Stimulated activated naive CD8-positive, alpha-beta T cell treated with anti-CD3 and anti-CD28 coated beads, Interleukin-15, amount 100 ng/mL, for 72 hours (primary cell): ENCODE measurements at places on chromosomes 16 and 17.

GRCh38 chr17:80408872-80409271 is 6.1 kb upstream of the ENDOV start:
- no peak for DNase-seq

DNA sequence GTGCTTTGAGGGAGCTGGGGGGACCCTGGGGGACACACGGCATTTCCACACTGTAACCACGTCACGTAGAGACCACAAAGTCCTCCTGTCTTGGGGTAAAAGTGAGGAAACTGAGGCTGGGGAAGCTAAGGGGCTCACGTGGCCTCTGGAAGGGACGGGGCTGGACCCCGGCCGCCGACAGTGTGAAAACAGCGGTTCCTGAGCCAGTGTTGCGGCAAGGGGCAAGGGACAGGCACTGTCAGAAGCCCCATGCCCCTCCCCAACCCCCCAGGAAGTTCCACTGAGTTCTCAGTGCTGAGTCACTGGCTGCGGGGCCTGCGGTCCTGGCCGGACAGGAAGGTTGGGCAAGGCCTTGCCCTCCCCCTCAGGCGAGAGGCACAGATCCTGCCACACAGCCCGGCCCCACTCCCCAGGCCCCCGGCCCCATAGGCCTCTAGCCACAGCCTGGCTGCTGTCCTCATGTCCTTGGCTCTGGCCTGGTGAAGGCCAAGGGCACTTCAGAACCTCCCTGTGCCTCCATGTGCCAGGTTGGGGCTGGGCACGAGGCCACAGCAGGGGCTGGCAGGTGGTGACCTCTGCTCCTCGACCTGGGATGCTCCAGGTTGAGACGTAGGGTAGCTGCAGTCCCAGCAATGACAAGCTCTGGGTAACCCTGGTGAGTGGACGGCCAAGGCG is 5.0 kb upstream of the CCDC57 start:
- no peak for DNase-seq

DNA sequence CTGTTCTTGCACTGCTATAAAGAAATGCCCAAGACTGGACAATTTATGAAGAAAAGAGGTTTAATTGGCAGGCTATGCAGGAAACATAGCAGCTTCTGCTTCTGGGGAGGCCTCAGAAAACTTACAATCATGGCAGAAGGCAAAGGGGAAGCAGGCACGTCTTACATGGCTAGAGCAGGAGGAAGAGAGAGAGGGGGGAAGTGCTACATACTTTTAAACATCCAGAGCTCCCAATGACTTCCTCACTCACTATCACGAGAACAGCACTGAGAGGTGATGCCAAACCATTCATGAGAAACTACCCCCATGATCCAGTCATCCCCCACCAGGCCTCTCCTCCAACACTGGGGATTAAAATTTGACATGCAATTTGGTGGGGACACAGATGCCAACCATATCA is 13.3 kb downstream of the WFIKKN2 start:
- DNase-seq: no peak

DNA sequence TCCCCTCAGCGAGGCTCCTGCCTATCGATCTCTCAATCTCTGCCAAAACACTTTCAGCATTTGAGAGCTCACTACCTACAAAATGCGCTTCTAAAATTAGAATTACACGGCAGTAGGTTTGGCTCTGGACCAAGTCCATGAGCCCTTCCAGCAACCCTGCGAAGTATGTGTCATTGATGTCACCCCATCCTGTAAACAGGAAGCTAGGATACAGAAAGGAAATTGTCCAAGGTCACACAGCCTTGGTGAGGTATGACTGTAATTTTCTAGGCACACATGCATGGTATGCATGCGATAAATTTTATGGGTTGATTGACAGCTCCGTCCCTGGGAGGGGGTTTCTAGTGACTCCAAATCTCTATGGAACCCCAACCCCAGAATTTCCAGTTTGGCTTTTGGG is 330.3 kb upstream of the CDH5 start:
- no peak for DNase-seq

GRCh38 chr16:12002447-12003006 is 26.0 kb downstream of the SNX29 start:
- DNase-seq: no peak

DNA sequence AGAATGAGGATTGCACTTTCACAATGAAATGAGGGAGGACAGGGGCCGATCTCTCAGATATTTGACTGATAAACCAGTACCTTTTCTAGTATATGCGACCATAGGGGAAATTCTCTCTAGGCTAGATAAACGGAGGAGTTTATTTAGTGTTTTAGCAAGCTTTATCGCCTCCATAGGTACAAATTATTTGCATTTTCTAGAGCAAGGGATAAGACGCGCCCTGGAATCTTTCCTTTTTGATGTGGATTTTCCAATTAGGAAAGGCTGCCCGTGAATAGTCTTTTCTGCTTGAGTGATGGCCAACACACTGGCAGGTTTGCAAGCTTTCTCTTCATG is 351 bp upstream of the GDPD1 start:
- DNase-seq: no peak

GRCh38 chr17:75913537-75914210 is 9.0 kb upstream of the MRPL38 start:
- no peak for DNase-seq
